ENCODE measurements at places on chromosomes 5 and 9.

DNA sequence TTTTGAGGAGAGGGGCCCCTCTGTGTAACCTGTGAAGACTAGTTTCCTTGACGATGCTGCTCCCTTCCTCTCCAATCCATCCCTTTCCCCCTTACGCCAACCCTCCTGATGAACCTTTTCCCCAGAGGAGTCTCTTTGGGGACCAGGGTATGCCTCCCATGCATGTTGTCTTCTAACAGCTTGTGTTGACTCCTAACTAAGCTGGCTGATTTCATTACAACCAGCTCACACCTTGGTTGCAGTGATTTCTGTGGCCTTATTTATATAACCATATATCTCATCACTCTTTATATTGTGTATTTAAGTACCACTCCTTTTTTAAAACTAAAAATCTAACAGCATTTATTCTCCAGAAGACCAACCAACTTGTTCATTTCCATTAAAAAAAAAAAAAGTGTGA lies 42.5 kb downstream of the SFXN1 start:
- H3K27ac ChIP-seq: peak overlapping the region; percentile 97
- peaks cover 89% of the 10 kb centered on the region for H3K4me1 ChIP-seq
- peak; percentile 18 for DNase-seq
- no peaks in the 10 kb centered on the region for H3K27me3 ChIP-seq

GRCh38 chr5:69213513-69214215 lies 21.0 kb upstream of the CDK7 start:
- no peak overlapping the region for H3K4me3 ChIP-seq
- no peaks in the 10 kb centered on the region for H3K36me3 ChIP-seq
- H3K4me1 ChIP-seq: peaks cover 17% of the 10 kb centered on the region
- DNase-seq: no peak

- peak overlapping the region; percentile 63 for H3K4me3 ChIP-seq
- H3K4me1 ChIP-seq: peaks cover 15% of the 10 kb centered on the region
- DNase-seq: no peak
- H3K36me3 ChIP-seq: no peaks in the 10 kb centered on the region
Observed at GRCh38 chr5:36070687-36071571, 4.2 kb upstream of the UGT3A2 start.

GRCh38 chr9:78811622-78812276 lies 514.8 kb downstream of the PSAT1 start:
- no peaks in the 10 kb centered on the region for H3K27me3 ChIP-seq
- H3K4me1 ChIP-seq: no peaks in the 10 kb centered on the region
- no peak for DNase-seq
- no peaks in the 10 kb centered on the region for H3K36me3 ChIP-seq
- no peak overlapping the region for H3K4me3 ChIP-seq
- no peak overlapping the region for H3K27ac ChIP-seq

- no peak overlapping the region for H3K27ac ChIP-seq
- H3K4me1 ChIP-seq: no peaks in the 10 kb centered on the region
- H3K36me3 ChIP-seq: no peaks in the 10 kb centered on the region
- H3K27me3 ChIP-seq: no peaks in the 10 kb centered on the region
- H3K4me3 ChIP-seq: no peak overlapping the region
Observed at GRCh38 chr9:80890124-80890523, 799.2 kb downstream of the TLE1 start.

DNA sequence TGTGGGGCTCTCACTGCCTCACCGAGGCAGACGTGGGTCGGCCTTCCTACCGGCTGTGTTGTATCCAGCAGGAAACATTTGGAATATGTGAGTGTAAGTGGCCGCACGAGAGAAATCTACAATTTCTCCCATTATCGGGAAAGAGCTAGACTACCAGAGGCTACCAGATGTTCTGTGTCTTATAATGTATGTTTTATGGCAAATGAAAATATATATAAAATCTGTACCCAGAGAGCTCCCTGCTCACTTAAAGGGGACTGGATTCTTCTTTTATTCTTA lies 69.5 kb upstream of the PITX1 start:
- no peak for DNase-seq
- no peak overlapping the region for H3K4me3 ChIP-seq
- peaks cover 11% of the 10 kb centered on the region for H3K27me3 ChIP-seq
- H3K27ac ChIP-seq: no peak overlapping the region
